IgD-negative memory B cell (primary cell): ENCODE measurements at places on chromosomes 13 and 19. TPM values are rescaled to one million over a fixed set of nuclear protein-coding genes. Genes with fewer than 3 reads are reported as not detected.

The ZNF578 gene
- polyA plus RNA-seq: 1.5 TPM

The CD79A gene
- polyA plus RNA-seq: 3,141 TPM

The WDR88 gene
- polyA plus RNA-seq: 0.13 TPM

The GIPC3 gene
- polyA plus RNA-seq: not detected

The BRSK1 gene
- polyA plus RNA-seq: 0.34 TPM

The PDE4C gene
- polyA plus RNA-seq: not detected

The EDDM13 gene
- polyA plus RNA-seq: not detected

The KLK4 gene
- not detected for polyA plus RNA-seq

The ITM2B gene
- 538 TPM for polyA plus RNA-seq

The TEX101 gene
- polyA plus RNA-seq: not detected

The KLK2 gene
- polyA plus RNA-seq: not detected

The TPP2 gene
- polyA plus RNA-seq: 21.4 TPM

The CLIP3 gene
- 0.23 TPM for polyA plus RNA-seq

The SRRM5 gene
- not detected for polyA plus RNA-seq

The NXNL1 gene
- not detected for polyA plus RNA-seq

The BRD4 gene
- 20.5 TPM for polyA plus RNA-seq

The SLC46A3 gene
- 18.0 TPM for polyA plus RNA-seq

The ZNF550 gene
- polyA plus RNA-seq: 8.8 TPM

The FBXO27 gene
- 0.38 TPM for polyA plus RNA-seq

The SIGLEC12 gene
- 1.1 TPM for polyA plus RNA-seq

The C1QTNF9B gene
- not detected for polyA plus RNA-seq

The GAPDHS gene
- not detected for polyA plus RNA-seq

The SMAD9 gene
- polyA plus RNA-seq: 0.04 TPM

The MED25 gene
- polyA plus RNA-seq: 54.7 TPM
